Small intestine (tissue), 16 donors: ENCODE measurements at places on chromosomes 1 and 21.

DNA sequence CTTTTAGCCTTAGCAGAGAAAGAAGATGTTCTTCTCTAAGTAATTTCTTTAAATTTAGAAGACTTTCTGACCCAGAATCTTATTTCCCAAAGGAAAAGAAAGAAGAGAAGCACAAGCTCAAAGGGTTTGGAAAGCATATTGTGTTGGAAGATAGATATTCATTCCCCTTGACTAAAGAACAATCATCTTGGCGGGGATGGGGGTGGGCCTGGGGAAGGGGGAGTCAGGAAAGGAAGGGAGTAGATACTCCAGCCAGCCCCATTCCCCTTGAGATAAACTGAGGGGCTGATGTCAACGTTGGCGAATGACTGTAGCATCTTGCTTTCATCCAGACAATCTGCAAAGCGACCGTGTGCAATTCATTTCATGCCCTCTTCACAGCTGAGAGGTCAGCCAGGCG lies 66.5 kb upstream of the SIPA1L2 start:
- no peak for DNase-seq

- no peak for DNase-seq
These were observed 48.3 kb upstream of the C1orf146 start for GRCh38 chr1:92169214-92170005.

GRCh38 chr1:200588698-200589097 lies 31.9 kb downstream of the KIF14 start:
- DNase-seq, result no peak

GRCh38 chr1:2115702-2116341 lies 65.6 kb downstream of the PRKCZ start:
- DNase-seq, result no peak
